ENCODE measurements at places on chromosomes 3 and 15.

DNA sequence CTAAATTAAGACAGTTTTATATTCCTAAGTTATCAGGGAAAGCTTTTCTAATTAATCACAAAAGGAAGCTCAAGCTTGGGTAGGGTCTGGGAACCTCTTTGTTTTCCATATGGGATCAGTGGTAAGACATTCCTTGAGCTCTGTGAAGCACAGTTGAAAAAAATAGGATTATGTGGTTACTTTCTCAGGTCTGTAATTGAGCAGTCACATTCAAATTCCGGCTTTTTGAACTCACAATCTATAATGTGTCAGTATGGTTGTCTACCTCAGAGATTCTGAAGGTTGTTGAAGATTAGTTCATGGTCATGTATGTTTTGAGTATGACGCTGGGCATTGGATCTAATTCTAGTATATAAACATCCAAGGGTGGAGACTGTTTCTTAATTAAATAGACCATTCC, 364.5 kb downstream of the LPP start:
- no peak for DNase-seq

- no peak for DNase-seq
These were observed 171.8 kb upstream of the EIF1B start for GRCh38 chr3:40137591-40138295.

DNA sequence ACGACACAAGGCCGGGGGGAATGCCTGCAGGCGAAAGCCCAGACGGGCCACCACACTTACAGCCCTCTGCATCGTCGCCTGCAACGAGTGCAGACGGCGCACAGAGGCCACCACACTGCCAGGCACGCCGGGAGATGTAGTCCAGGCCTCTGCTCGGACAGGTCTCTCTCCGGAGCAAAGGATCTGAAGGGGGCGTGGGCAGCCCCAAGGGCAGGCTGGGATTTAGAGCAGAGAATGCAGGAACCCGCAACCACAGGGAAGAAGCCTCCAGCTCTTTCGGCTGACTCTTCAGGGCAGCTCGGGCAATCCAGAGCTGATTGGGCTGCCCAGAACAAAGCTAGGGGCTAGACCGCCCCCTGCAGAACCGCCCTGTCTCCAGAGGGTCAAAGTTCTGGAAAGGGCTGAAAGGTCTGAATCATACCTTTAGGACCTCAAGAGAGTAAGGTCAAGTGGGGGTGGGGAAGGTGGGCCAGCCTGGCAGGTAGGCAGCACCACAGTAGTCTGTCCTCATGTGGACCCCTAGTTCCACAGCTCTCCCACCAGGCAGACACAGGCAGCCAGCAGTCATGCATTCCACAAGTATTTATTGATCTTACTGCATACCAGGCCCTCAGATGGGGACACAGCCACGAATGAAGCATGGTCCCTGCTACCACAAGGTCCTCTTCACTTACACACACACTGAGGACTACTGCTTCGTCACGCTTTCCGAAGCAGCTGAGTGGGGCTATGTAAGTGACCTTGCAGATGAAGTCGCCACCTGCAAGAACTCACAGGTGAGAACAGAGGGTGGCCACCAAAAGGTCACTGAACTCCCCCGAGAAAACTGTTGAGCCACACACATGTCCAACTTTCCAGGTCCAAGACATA, at the start of gene AMT:
TSS of gene AMT (minus strand) at position 95 of the 870 bp plus-strand sequence. CDS start at position 72, 23 bp downstream.
- no peak for DNase-seq

DNA sequence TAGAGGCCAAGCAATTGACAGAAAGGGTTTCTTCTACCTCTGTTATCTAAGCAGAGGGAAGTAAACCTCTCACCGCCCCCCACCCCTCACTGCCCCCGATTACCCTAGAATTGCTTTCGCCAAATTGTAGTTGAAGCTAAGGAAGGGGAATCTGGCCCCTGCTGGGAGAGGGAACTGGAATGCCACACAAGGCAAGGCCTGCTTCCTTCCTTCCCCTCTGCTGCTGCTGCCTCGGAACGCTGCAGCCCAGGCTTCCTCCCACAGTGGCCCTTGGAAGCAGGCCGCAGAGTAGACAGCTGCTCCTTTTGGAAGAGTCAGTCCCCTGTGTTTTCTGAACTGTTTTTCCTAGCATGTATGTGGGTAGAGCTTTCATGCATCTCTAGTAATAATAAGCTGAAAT, 21.6 kb downstream of the RLBP1 start:
- no peak for DNase-seq
